SK-N-SH (cell line): ENCODE measurements at places on chromosomes 11 and 22.
A peak's percentile ranks its signal among the peaks of the same experiment; 100 is the strongest.

DNA sequence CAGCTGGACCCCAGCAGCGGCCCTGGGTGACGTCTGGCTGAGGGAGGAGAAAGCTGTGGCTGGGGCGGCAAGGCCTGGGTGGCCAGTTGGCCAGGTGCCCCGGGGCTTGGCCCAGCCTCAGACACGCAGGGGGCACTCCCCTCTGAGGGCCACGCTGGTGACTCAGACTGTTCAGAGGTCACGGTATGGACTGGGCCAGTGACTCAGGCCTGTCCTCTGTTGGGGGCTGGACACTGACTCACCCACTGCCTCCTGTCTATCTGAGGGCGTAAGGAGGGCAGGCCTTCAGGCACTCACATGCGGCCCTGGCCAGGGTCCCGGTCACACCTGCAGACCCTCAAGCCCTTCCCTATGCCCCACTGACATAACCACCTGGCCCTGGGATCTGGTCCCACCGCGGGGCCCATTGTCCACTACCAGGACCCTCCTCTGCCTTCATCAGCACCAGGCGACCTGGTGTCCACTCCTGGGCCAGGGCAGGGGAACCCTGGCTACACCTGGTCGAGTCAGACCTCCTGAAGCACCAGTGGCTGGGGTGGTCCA, 3.7 kb upstream of the MUC5AC start:
- DNase-seq, result peak; percentile 31

DNA sequence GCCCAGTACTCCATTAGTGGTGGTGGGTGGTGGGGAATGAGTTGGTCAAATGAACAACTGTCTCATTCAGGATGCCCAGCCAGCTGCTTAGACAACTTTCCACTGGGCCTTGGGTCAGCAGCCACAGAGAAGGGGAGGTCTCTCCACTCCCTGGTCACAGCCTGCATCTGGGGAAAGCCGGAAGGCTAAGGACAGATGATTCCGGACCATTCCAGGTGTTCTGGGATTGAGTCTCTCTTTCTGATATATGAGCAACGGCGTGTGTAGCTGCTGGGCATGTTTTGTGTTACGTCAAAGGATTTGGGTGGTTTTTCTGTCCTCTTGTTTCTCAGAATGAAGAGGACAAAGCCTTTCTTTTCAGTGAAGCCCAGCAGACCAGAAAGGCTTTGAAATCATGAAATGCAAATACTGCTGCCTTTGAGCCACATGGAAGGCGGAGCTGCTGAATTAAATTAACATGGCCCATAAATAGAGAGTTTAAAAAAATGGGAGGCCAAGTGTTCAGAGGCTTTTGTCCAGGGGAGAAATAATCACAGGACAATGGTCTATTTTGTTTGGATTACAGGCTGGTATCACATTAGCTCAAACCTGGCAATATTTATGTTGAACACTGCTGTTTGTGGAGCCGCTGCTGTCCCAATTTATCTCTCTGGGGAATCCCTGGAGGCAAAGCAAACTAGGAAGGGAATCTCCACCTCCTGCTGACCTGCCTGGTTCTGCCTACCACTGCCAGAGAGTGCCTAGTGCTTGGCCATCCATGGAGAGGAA, 234.4 kb upstream of the E2F8 start:
- peak; percentile 26 for DNase-seq

GRCh38 chr22:39490135-39490798, 11.8 kb upstream of the MIEF1 start:
- peak; percentile 80 for DNase-seq

GRCh38 chr11:16403448-16403803, 47.1 kb upstream of the SOX6 start:
- DNase-seq, result no peak

- no peak for DNase-seq
Observed at GRCh38 chr11:130141561-130142341, 17.8 kb upstream of the ST14 start.

GRCh38 chr11:28701760-28702449, 593.7 kb downstream of the METTL15 start:
- no peak for DNase-seq

DNA sequence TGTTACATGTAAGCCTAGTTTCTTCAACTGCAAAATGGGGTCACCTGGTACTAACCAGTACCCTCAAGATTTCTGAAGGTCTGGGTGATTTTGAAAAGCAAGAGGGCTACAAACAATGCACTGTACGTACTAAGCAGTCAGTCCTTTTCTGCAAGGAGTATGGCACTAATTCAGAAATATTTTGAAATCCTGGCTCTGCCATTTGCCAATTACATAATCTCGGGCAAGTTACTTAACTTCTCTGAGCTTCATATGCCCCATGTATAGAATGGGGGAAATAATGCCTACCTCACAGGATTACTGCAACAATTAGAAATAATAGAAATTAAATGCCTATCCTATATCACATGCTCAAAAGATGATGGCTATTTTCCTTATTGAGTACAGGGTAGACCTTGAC, 60.7 kb upstream of the CCDC89 start:
- no peak for DNase-seq

DNA sequence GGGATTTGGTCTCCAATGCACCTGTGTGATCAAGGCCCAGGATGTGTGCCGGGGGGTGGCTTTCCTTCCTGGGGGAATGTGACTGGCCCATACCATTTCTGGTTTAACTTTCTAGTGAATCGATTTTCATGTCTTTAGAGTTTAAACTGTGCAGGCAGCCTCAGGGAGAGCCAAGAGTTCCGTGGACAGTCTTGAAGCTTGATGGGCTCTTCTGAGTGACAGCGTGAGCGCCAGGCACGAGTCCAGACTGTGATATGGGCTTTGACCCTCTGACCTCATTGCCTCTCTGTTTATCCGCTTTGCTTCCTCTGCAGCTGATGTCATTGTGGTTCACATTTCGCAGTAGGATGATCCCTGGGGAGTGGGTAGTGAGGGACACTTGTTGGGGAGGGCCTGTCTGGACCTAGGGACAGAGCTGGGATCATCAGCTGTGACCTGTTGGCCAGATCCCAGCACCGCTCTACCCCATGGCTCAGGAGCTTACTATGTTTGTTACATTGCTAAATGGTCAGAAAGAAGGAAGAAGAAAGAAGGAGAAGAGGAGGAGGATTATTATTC, 80.6 kb upstream of the CLDN5 start:
- DNase-seq, result no peak

GRCh38 chr11:69444381-69445130, 36.9 kb upstream of the LINC01488 start:
- no peak for DNase-seq
